Activated T-helper 1 cell treated with anti-CD3 and anti-CD28 coated beads, Interleukin-12 subunit alpha, Interleukin-12 subunit beta, Interleukin-2, Interleukin-4 antibody, amounts not matched to agents 30 ng/mL and 10 ng/mL and 1 ng/mL, durations not matched to agents 14 hours and 24 hours and 36 hours (primary cell): ENCODE measurements at places on chromosomes 11 and 22. TPM values are rescaled to one million over a fixed set of nuclear protein-coding genes. Genes with fewer than 3 reads are reported as not detected.

Gene MUC6
- total RNA-seq, result not detected in 2 replicates

Gene FIBIN
- not detected in 2 replicates for total RNA-seq

Gene ACTN3
- 0.05 TPM in 1 of 2 replicates, not detected in the other for total RNA-seq

Gene GAS2L1
- total RNA-seq, result 2.6 and 3.2 TPM in 2 replicates

Gene SCGB2A2
- total RNA-seq, result not detected in 2 replicates

Gene SCGB1A1
- not detected in 2 replicates for total RNA-seq

Gene TPBGL
- total RNA-seq, result 0.34 and 0.47 TPM in 2 replicates

Gene CRACR2B
- 1.1 and 1.3 TPM in 2 replicates for total RNA-seq

Gene CRYBB2
- not detected in 2 replicates for total RNA-seq

Gene MPEG1
- total RNA-seq, result not detected in 2 replicates

Gene RBMXL2
- not detected in 2 replicates for total RNA-seq

Gene GAL3ST3
- 0.34 TPM in 1 of 2 replicates, not detected in the other for total RNA-seq

Gene TMPRSS6
- total RNA-seq, result 2.3 and 3.3 TPM in 2 replicates

Gene SYCE3
- 0.83 TPM in 1 of 2 replicates, not detected in the other for total RNA-seq

Gene APOA5
- total RNA-seq, result not detected in 2 replicates

Gene IRAG1
- total RNA-seq, result not detected in 2 replicates

Gene CCDC73
- total RNA-seq, result 0.05 TPM in 1 of 2 replicates, not detected in the other
